ENCODE measurements at places on chromosomes 1 and 21. TPM values are rescaled to one million over a fixed set of nuclear protein-coding genes. Genes with fewer than 3 reads are reported as not detected.

DNA sequence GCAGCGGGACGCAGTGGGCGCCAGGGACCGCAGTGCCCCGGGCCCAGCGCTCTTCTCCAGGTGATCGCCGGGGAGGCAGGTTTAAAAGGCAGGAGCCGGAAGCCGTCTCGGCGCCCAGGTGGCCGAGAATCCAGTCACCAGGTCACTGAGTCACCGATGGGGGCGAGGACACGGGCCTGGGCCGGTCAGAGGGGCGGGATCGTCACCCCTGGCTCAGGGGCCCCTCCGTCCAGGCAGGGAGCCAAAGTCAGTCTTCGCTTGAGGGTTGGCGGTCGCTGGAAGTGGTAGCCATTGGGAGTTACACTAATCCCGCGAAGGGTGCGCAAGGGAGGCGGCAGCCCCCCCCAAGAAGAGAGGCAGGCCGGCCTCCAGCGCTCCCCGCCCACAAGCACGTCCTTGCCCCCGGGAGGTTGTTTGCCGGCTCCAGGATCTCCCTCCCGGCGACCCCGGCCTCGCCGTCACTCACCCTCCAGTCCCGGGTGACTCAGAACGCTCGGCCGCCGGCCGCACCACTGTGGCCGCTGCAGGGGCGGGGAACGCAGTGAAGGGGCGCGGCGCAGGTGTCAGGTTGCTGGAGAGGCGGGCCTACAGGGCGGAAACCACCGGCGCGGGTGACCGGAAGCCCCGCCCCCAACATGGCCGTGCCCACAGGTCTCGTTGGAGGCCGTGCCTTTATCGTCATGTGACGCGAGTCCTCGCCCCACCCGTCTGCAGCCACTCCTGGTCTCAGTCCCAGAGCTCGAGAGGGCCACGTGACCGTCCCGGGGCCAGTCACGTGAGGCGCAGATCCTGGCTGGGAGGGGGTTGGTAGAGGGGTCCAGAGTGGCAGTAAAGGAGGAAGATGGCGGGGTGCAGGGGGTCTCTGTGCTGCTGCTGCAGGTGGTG lies at the start of the genes CLCN6 and MTHFR:
CLCN6 (plus strand) TSS at position 770 of the 885 bp plus-strand sequence; CDS start at position 842, 72 bp downstream.
MTHFR (minus strand) TSS at position 543 of the 885 bp plus-strand sequence. CDS start 2,848 bp downstream, outside the sequence.
- DNase-seq: peak; percentile 98

GRCh38 chr1:101965341-101965740 lies 31.4 kb downstream of the OLFM3 start:
- DNase-seq: no peak

DNA sequence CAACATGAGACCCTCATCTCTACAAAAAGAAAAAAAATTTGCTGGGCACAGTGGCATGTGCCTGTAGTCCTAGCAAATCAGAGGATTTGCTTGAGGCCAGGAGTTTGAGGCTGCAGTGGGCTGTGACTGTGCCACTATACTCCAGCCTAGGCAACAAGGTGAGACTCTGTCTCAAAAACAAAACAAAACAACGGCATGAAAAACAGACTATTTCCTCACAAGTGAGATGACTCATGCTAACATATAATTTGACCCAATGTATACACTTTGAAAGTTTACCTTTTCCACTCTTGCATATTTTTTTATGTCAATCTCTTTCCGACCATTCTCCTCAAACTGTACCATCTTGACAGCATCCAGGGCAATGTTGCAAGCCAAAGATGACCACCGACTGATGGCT lies 17.5 kb downstream of the CCT3 start:
- DNase-seq: no peak

Gene ADAMTS1
- 15.9 TPM for total RNA-seq

- no peak for DNase-seq
Observed at GRCh38 chr1:47930210-47930840, 66.9 kb downstream of the TRABD2B start.

DNA sequence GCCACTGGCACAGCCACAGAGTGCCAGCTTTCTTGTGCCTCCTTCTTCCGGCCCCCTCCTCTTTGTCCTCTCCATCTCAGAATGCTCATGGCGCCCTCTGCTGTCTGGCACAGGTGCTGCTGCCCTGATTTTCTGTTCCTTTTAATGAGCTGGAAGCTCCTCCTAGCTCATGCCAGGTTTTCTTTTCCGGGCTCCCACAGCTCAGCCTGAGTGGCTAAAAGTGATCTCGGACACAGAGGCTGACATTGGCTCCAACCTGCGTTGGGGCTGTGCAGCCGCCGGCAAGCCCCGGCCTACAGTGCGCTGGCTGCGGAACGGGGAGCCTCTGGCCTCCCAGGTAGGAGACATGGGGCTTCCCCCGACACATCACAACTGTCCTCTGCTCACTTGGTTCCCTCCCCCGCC lies 18.7 kb downstream of the CNTN2 start:
- peak; percentile 83 for DNase-seq

- peak; percentile 18 for DNase-seq
Observed at GRCh38 chr21:16085421-16085820, 355.6 kb downstream of the USP25 start.

GRCh38 chr1:246032031-246032551 lies 475.0 kb downstream of the SMYD3 start:
- DNase-seq: no peak

Gene WASF2
- 11.0 TPM for total RNA-seq

DNA sequence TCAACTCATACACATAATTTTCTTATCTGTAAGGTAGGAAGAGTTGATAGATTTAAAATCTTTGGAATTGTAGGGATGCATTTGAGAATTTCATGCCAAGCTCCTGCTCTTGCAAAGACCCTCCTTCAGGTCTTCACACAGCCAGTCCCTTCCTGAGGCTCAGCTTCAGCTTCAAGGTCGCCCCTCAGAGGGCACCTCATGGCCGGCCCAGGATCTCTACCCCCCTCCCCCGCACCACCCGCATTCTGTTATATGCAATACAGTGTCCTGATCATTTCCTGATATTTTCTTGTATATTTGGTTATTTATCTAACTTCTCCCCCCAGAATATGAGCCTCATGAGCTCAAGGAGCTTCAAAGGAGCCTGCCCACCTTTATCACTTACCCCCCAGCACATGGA lies 47.0 kb upstream of the BACE2 start:
- DNase-seq: no peak

GRCh38 chr1:226882187-226882586 lies 11.8 kb downstream of the PSEN2 start:
- no peak for DNase-seq

- no peak for DNase-seq
Observed at GRCh38 chr1:117820694-117821381, 108.6 kb downstream of the GDAP2 start.

Gene HCRTR1
- total RNA-seq: not detected

DNA sequence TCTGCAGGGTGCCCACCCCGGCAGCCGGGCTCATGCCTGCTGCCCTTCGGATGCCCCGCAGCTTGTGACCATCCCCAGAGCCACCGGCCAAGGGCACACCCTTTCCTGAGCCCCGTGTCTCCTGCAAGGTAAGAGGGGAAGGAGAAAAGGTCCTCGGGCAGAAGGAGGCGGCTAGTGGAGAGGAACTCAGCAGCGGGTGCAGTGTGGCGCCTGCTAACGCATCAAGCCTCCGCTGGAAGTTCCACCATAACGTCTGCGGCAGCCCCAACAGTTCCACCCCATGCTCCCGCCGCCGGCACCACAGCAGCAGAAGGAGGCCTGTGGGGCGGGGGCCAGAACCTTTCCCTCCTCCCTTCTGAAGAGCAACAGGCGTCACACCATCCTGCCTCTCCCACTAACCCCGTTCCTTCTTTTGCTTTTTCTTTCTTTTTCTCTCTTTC lies 990 bp downstream of the VWA5B1 start:
- DNase-seq: no peak

GRCh38 chr1:234782105-234782751 lies 172.2 kb upstream of the IRF2BP2 start:
- DNase-seq: no peak

DNA sequence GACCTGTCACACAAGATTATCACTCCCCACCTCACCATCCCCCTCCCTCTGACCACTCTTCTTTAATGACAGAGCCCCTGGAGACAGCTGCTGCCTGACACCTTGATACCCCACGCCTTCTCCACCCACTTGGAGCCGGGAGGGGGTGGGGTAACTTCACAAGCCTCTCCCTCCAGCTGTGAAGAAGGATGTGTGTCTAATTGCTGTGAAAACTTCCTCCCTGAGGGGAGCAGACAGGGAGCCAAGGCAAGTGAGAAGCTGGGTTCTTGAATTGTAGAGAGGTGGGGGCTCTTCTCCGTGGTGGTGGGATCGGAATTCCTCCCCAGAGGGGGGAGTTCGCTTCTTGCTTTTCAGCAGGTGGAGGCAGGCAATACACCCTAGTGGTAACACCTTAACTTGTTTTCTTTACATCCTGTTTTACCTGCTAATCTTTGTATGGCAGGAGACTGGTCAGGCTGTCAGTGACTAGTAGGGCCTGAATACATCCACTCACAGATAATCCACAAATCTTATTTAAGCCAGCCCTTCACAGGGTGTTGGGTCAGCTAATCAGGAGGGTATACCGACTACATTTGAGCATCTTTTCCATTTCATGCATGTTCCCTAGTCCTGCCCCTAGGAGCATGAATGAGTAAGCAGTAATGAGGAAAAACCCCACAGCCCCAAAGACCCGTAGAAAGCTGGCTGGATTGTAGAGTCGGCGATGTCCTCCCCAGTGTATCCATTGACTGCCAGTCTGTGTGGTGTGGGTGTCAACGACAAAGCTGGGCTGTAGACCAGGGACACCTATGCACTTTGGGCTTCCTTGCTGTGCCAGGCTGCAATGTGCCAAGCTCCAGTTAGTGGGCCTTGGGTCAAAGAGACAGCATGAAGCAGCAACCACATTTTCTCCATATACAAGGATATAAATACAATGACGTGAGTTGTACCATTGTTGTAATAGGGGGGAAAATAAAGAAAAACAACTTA lies 57.3 kb downstream of the NFASC start:
- DNase-seq: no peak

GRCh38 chr1:203459671-203460201 lies 15.9 kb upstream of the PRELP start:
- DNase-seq: no peak
